Stimulated activated memory B cell treated with anti-CD40 and anti-IgM and Interleukin-4, amounts not matched to agents 10 μg/mL and 1 μg/mL and 100 μg/mL, for 72 hours (primary cell): ENCODE measurements at places on chromosomes 11 and 22.

- no peak for ATAC-seq
Observed at GRCh38 chr22:34934261-34934660, 131.7 kb upstream of the ISX start.

DNA sequence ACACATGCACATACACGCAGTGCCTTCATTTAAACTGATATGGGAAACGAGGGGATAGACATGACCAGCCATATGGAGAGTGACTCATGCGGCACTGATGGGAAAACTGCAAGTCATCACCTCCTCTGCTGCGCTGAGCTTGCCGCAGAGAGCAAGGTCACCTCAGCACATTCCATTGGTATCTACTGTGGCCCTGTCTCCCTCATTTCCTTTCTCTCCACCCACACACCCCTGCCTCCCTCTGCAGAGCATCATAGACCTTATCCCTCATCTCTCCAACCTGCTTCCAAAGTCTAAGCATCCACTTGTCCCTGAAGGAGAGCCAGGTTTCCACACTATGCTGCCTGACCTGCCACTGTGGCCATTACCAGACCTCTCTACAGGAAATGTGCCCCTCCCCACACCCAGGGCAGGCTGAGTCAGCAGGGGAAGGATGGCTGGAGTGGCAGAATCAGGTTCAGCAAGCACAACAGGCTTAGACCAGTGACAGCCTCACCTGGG lies 116.9 kb upstream of the SNX19 start:
- peak; percentile 14 for ATAC-seq

GRCh38 chr11:10588904-10589303 lies 20.4 kb upstream of the LYVE1 start:
- ATAC-seq, result no peak

DNA sequence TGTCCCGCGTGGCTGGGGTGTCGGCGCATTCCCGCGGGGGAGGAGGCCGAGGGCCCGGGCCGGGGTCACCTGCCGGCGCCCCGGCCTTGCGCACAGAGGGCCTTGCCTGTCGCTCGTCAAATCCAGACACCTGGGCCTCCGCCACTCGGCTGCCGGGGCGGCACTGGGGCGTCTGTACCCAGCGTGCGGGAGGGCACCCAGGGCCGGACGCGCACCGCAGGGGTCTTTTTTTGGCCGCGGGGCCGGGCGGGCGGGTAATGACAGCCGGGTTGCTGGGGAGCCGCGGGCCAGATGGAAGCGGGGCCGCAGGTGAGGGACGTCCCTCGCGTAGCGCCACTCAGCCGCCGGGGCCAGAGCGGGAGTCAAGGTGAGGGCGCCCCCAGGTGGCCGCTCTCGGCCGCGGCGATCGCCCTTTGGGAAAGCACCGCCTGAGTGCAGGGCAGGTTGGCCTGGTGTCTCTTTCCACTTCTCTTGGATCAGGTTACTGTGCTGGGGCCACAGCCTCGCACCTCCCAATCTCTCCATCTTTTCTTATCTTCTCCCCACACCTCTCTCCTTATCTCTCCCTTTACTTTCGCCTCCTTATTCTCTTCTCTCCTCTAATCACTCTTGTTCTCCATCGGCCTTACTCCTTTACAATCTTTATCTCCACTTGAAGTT lies 3.5 kb downstream of the PHLDB1 start:
- peak; percentile 73 for ATAC-seq

- no peak for ATAC-seq
Observed at GRCh38 chr11:116596346-116597260, 176.2 kb downstream of the BUD13 start.
